ENCODE measurements at places on chromosomes 5 and 9.

- DNase-seq: no peak
These were observed 1865.3 kb upstream of the CDH9 start for GRCh38 chr5:28903643-28904042.

DNA sequence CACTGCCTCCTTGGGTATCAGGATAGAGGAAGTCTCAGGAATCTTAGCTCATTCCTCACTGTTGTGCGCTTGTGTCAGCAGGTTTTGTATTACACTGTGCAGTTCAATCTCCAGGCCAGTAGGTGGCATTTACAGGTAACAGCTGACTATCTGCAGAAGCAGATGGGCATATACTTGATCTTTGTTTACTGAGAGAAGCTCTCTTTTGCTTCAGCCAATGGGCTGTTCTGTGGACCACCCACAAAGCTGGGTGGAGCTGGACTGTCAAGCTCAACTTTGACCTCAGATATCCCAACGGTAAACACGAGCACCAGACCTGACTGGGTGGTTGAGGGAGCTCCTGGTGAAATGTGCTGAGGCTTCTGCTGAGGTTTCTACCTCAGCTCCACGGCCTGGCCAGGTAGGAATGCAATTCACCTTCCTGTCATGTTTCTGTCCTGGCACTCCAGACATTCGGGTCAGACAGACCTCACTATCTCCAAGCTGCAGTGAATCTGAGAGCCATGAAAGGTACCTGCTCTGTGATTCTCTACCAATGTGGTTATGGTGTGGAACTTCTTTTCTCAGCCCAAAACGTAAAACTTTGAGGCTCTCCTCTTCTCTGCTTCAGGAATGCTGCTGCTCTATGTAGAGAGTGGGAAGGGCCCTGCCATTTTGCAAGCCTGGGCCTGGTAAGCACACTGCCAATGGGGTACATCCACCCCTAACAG, 167.9 kb upstream of the ACTBL2 start:
- no peak for DNase-seq

DNA sequence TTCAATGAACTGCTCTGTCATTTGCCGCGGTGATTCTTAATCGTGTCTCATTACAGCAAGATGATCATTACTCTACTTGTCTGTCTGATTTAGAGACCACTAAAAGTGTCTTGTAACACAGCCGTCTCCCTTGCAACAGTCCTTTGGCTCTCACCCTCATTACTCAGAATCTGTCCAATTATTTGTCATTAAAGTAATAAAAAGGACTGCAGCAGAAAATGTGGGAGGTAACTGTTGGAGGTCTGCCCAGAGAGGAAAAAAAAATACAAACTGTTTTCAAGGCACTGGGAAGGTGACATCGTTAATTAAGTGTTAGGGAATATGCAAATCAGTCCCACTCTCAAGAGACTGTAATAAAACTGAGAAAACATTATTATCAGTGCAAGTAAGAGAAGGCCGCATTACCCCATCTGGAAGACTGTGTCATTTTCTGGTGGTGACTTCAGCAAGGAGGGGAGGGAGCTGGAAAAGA, 281.0 kb downstream of the RASEF start:
- DNase-seq: peak; percentile 32

DNA sequence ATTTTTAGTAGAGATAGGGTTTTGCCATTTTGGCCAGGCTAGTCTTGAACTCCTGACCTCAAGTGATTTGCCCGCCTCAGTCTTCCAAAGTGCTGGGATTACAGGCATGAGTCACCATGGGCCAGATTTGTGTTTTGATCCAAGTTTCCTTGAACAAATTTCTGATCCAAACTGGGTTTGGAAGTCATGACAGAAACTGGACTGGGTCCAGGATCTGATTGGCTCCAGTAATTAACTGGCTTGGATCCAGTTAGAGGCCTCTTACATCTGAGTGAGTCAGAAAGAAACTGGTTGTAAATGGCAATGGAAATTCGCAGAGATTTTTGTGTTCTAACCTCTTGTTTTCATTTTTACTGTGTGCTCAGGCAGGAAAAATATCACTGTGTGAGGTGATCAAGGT, 141.6 kb downstream of the SLC25A46 start:
- no peak for DNase-seq

GRCh38 chr5:6718718-6719117, 5.5 kb downstream of the TENT4A start:
- DNase-seq: no peak

- no peak for DNase-seq
These were observed 118.9 kb downstream of the GHR start for GRCh38 chr5:42542106-42542505.

DNA sequence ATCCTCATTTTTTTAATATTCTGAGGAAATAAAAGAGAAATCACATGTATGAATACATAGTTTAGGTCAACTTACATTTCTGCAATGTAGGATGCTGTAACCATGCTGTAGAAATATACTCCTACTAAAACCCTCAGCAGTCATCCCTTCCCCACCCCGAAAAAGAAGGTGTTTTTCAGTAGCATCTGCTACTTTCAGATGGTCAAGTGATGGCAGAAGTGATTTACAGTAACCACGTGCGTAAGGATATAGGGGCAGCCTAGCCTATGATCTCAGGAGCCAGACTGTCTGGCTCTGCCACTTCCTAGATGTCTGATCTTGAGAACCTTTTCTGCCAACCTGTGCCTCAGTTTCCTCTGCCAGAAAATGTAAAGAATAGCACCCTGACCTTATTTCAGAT, 26.0 kb upstream of the SYK start:
- DNase-seq: no peak

GRCh38 chr9:70425192-70425591, 10.7 kb upstream of the KLF9 start:
- no peak for DNase-seq

- DNase-seq: no peak
These were observed 85.7 kb upstream of the GRIA1 start for GRCh38 chr5:153404747-153405146.

GRCh38 chr5:75526070-75526469, 14.4 kb downstream of the POLK start:
- no peak for DNase-seq

DNA sequence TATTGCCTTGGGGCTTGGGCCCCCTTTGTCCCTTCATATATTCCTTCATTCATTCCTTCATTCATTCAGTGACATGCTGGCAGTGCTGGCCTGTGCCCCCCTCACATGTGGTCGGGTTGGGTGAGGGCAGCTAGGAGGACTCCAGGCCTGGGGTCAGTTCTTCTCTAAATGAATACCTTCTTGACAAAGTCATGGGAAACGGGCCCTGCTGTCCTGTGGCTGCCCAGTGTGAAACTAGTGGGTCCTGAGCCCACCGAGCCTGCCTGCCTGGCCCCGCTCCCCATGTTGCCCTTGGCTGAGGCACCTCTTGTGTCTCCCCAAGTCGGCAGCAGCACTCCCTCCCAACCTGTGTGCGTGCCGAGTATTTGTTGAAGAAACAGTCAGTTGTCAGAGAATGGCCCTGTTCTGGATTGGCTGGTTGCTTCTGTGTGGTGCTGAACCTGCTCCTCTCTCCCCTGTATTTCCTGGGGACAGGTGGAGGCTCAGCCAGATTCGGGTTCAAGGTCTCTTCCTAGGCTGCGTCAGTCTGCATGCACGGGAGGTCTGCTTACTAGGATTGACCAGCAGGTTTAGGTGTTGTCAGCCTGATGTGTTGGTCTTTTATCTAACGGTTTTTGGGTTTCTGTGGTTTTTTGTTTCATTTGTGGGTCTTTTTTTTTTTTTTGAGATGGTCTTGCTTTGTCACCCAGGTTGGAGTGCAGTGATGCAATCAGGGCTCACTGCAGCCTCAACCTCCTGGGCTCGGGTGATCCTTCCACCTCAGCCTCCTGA, 3.0 kb upstream of the CEL start:
- DNase-seq: no peak

DNA sequence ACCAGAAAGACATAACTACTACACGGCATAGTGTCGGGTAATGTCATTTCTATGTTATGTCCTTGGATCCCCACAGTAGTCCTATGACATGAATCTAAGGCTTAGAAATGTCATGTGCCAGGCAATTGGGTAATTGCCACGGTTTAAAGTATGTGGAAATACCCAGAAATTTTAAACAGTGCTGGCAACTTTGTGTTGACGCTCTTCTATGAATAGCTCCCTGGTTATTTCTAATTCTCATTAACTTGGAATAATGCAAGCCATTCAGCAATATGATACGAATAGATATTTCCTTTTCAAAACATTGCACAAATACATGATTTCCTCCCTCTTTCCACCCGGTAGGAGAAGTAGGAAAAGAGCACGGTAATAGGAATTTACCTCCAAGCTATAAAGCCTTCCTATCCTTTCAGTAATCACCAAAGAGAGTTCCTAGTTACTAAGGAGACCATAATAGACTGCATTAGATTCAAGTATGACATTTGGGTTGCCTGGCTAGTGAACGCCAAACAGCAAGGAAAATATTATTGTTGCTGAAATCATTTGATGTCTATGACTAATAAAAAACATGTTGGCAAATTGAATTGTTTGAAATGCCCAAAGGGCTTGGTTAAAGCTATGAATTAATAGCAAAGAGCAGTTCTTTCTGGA, 168.4 kb downstream of the CCDC192 start:
- DNase-seq: no peak

DNA sequence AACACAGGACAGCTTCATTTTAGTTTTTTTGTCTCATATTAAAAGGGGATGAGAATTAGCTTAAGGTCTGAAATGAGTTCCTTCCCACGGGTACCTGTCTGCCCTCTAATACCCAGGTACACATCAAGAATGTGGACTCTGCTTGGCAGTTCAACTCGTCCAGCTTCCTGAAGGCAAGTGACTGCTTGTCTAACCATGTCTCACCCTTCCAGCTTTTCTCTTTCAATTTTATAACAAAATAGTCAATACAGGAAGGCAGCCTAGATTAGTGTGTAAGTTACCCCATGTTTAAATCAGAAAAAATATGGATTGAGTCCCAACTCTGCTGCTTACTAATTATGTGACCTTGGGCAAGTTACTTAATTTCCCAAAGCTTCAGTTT, 50.5 kb upstream of the C5orf46 start:
- no peak for DNase-seq
